ENCODE measurements at places on chromosomes 2 and 18.
A peak's percentile ranks its signal among the peaks of the same experiment; 100 is the strongest.

DNA sequence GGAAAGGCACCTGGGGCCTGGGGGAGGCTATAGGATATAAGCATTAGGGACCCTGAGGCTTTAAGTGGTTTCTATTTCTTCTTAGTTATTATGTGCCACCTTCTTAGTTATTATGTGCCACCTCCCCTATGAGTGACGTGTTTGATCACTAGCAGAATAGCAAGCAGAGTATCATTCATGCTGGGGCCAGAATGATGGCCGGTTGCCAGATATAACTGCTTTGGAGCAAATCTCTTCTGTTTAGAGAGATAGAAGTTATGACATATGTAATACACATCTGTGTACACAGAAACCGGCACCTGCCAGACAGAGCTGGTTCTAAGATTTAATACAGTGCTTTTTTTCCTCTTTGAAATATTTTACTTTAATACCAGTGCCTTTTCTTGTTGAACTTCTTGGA is 29.4 kb downstream of the LIPG start:
- H3K36me3 ChIP-seq = no peaks in the 10 kb centered on the region
- no peak overlapping the region for H3K27ac ChIP-seq
- no peak for DNase-seq
- H3K4me1 ChIP-seq = no peaks in the 10 kb centered on the region
- H3K4me3 ChIP-seq = no peak overlapping the region
- peaks cover 4% of the 10 kb centered on the region for H3K27me3 ChIP-seq

- H3K27ac ChIP-seq = no peak overlapping the region
- no peak overlapping the region for H3K4me3 ChIP-seq
- H3K4me1 ChIP-seq = no peaks in the 10 kb centered on the region
- no peak for DNase-seq
- H3K36me3 ChIP-seq = no peaks in the 10 kb centered on the region
- H3K27me3 ChIP-seq = peaks cover 1% of the 10 kb centered on the region
Measured at GRCh38 chr2:39919511-39920306, 140.7 kb upstream of the THUMPD2 start.

- no peak overlapping the region for H3K4me3 ChIP-seq
- no peak for DNase-seq
- H3K27me3 ChIP-seq = no peaks in the 10 kb centered on the region
- H3K36me3 ChIP-seq = no peaks in the 10 kb centered on the region
Measured at GRCh38 chr2:220466251-220466691, 838.8 kb downstream of the SLC4A3 start.

DNA sequence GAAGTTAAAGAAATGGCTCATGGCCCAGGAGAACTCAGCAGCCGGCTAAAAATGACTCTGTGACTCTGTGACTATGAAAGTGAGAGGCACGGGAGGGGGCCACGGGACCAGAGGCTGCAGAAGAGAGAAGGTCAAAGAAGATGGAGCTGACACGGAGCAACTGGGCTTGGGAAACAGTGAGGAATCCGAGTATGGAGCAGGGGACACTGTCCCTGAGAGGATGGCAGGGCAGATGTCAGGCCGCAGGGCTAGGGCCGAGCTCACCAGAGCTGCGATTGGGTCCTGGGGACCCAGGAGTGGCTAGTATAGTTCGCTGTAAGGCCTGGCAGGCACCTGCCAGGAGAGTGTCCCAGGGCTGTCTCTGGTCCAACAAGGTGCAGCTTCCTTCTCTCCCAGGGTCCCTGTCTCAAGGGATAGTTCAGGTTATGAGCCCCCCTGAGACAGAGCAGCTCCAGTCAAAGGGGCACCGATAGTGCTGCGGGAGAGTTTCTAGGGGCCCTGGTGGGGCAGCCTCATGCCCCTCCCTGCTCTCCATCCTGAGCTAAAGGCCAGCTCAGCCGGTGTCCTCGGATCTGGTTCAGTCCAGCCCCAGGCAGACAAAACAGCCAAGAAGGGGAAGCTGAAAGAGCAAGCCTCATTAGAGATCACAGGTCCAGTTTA is 42.7 kb downstream of the CIB4 start:
- H3K27me3 ChIP-seq = peaks cover 2% of the 10 kb centered on the region
- H3K27ac ChIP-seq = no peak overlapping the region
- peaks cover 6% of the 10 kb centered on the region for H3K4me1 ChIP-seq
- DNase-seq = no peak
- H3K4me3 ChIP-seq = no peak overlapping the region

DNA sequence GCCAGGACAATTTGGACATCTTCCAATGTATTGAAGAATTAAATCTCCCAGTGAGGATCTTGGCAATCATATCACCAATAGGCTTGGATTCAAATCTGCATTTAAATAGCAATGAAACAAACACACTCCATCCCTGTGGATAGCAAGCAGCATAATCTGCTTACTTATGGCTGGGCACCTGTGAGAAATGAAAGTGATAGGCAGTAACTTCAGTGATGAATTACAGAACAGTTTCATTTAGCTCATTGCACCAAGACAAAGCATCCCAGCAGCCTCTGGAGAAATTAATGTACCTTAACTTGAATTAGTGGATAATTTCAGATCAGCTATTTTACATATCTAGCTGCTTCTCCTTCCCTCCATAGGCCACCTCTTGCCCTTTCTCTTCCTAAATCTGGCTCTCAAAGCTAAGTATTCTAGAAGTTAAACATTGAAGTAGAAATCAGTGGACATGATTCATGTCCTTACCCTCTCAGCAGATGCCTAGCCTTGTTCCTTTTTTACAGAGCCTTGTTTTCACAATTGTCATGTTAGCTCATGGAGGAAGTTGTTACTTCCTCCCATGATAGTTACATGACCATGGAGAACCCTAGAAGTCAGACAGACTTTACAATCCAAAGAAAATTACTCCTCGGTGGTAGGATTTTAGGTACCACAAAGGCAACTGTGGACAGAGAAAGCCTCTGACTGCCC is 88.5 kb upstream of the TACR1 start:
- no peak for DNase-seq
- no peaks in the 10 kb centered on the region for H3K4me1 ChIP-seq
- no peak overlapping the region for H3K27ac ChIP-seq
- no peak overlapping the region for H3K4me3 ChIP-seq
- peaks cover 2% of the 10 kb centered on the region for H3K27me3 ChIP-seq
- no peaks in the 10 kb centered on the region for H3K36me3 ChIP-seq

DNA sequence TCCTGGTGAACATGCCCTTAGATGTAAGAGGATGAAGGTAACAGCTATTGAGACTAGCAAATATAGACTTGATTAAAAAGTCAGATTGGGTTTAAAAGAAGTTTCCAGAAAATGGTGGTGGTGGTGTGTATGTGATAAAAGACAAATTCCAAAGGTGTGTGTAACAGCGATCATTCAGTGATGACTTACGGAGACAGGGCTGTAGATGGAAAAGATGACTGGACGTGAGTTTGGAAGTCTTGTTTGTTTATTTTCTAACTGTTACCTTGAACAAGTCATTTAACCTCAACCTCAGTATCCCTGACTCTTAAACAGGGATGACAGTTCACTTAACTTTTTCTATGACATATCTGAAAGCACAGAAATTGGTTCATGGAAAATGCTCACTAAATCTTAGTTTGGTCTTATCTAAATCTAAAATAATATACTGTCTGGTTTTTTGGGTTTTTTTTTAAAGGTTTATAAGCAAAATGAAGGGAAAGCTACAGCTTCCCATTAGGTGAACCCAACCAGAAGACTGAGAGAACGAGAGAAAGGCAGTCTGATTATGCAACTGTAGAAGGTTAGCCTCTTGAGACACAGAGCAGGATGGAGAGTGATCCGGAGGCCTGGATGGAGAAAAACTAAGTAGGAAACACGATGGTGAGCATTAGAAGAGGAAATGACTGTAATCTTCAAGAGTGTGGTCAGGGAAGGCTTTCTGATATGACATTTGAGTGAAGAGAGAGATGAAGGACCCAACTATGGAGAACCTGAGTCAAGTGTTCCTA is 71.9 kb downstream of the TCF4 start:
- no peak overlapping the region for H3K27ac ChIP-seq
- H3K27me3 ChIP-seq = peaks cover 2% of the 10 kb centered on the region
- H3K4me3 ChIP-seq = no peak overlapping the region
- peaks cover 2% of the 10 kb centered on the region for H3K4me1 ChIP-seq
- DNase-seq = no peak

DNA sequence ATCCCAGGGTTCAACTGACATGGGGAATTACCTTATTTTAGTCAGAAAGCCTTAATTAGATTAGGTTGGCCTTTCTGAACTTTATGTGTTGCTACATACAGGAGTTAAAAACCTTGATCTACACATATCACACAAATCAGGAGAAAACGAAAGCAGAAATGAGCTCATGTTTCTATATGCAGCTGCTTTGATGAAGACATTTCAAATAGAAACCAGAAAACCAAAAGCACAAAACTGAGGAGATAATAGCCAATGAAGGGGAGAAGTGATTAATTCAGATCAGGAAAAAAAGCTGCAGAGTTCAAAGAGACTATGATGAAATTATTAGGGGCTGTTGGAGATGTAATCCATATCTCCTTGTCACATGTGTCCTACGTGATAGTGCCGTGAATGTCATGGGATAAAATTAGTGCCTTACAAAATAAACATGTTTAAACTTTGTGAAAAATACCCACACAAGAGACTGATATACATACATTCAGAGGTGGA is 255.0 kb downstream of the CAMKMT start:
- H3K36me3 ChIP-seq = no peaks in the 10 kb centered on the region
- no peak overlapping the region for H3K27ac ChIP-seq
- no peak overlapping the region for H3K4me3 ChIP-seq

GRCh38 chr2:100742277-100743254 is 77.4 kb upstream of the NPAS2 start:
- H3K27me3 ChIP-seq = peaks cover 7% of the 10 kb centered on the region
- no peak overlapping the region for H3K4me3 ChIP-seq
- no peaks in the 10 kb centered on the region for H3K36me3 ChIP-seq
- no peaks in the 10 kb centered on the region for H3K4me1 ChIP-seq

DNA sequence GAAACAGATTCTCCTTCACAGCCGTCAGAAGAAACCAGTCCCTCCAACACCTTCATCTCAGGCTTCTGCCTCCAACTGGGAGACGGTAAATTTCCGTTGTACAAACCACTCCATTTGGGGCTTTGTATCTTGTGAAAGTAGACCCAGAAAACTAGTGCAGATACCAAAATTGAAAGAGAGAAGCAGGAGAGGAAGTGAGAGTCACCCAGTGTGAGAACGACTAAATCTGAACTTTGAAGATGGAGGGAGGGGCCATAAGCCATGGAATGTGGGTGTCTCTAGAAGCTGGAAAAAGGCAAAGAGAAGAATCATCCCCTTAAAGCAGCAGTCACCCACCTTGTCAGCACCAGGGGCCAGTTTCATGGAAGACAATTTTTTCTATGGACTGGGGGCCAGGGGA is 88.3 kb upstream of the LRATD1 start:
- no peak for DNase-seq
- H3K4me3 ChIP-seq = no peak overlapping the region
- no peaks in the 10 kb centered on the region for H3K4me1 ChIP-seq
- H3K27ac ChIP-seq = no peak overlapping the region
- peaks cover 4% of the 10 kb centered on the region for H3K27me3 ChIP-seq

- no peak overlapping the region for H3K4me3 ChIP-seq
- peaks cover 7% of the 10 kb centered on the region for H3K27me3 ChIP-seq
- no peaks in the 10 kb centered on the region for H3K4me1 ChIP-seq
- no peaks in the 10 kb centered on the region for H3K36me3 ChIP-seq
- no peak for DNase-seq
Measured at GRCh38 chr2:232410238-232410900, 3.7 kb downstream of the ALPG start.

DNA sequence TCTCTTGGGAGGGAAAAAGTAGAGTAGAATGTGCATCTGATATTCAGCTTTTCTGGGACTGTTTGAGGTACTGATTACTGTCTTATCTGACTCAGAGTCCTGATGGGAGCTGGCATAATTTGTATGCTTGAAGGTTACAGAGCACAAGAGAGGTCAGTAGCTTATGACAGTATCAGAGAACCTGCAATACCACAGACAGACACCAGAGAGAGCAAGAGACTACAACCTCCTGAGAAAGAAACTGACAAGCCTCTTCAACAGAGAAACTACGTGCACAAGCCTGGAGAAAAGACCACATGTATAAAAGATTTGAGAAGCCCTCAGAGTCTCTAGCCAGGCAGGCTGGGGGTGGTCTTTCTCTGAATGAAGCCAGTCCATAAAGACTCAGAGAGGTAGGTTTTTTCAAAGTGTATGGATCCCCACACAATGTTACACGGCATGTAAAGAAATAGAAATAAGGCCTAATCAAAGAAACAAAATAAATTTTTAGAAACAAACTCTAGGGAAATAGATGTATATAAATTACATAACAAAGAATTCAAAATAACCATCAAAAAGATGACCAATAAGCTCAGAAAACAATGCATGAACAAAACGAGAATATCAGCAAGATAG is 568.3 kb downstream of the LRRTM4 start:
- no peak for DNase-seq
- no peak overlapping the region for H3K27ac ChIP-seq
- no peaks in the 10 kb centered on the region for H3K36me3 ChIP-seq
- H3K27me3 ChIP-seq = peaks cover 1% of the 10 kb centered on the region
- no peak overlapping the region for H3K4me3 ChIP-seq

GRCh38 chr2:158776231-158776630 is 18.9 kb upstream of the DAPL1 start:
- H3K27me3 ChIP-seq = no peaks in the 10 kb centered on the region
- DNase-seq = no peak
- no peaks in the 10 kb centered on the region for H3K4me1 ChIP-seq
- H3K4me3 ChIP-seq = no peak overlapping the region
- H3K36me3 ChIP-seq = no peaks in the 10 kb centered on the region

DNA sequence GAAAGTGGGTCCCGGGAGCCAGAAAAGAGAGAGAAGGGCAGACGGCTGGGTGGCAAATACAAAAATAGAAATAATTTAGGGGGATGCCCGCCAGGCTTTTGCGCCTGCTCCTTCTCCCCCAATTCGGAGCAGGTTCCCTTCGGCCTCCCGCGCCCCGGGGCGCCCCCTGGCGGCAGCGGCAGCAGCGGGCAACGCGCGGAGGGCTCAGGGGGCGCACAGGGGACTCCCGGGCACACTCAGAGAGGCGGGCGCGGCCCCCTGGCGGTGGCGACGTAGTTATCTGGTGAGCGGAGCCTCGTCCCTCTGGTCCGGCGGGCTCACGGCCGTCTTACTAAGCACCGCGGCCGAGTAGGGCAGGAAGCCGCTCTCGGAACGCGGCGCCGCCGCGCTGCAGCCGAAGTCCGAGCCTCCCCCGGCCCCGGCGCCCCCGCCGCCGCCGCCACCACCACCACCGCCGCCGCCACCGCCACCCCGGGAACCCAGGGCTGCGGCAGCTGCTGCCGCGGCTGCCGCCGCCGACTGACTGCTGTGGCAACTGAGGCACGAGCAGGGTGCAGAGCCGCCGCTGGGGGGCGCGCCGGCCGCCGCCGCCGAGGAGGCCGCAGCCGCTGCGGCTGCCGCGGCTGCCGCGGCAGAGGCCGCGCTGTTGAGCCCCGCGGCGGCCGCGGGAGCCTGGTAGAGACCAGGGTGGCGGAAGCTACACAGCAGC is 3.8 kb downstream of the EVX2 start:
- H3K27ac ChIP-seq = peak overlapping the region; percentile 47
- peaks cover 80% of the 10 kb centered on the region for H3K27me3 ChIP-seq
- DNase-seq = no peak
- peaks cover 15% of the 10 kb centered on the region for H3K4me1 ChIP-seq
- H3K36me3 ChIP-seq = no peaks in the 10 kb centered on the region

- H3K4me1 ChIP-seq = peaks cover 8% of the 10 kb centered on the region
- no peak overlapping the region for H3K4me3 ChIP-seq
- no peaks in the 10 kb centered on the region for H3K36me3 ChIP-seq
- H3K27ac ChIP-seq = no peak overlapping the region
Measured at GRCh38 chr2:239913636-239914417, 111.3 kb downstream of the NDUFA10 start.
